ENCODE measurements at places on chromosomes 5 and 9.
A peak's percentile ranks its signal among the peaks of the same experiment; 100 is the strongest.

- DNase-seq: peak; percentile 39
These were observed 156.7 kb downstream of the EBF1 start for GRCh38 chr5:158943057-158943456.

GRCh38 chr5:179564526-179564925, 14.2 kb downstream of the RUFY1 start:
- no peak for DNase-seq

- DNase-seq: no peak
These were observed 65.8 kb upstream of the TBC1D2 start for GRCh38 chr9:98321269-98321668.

DNA sequence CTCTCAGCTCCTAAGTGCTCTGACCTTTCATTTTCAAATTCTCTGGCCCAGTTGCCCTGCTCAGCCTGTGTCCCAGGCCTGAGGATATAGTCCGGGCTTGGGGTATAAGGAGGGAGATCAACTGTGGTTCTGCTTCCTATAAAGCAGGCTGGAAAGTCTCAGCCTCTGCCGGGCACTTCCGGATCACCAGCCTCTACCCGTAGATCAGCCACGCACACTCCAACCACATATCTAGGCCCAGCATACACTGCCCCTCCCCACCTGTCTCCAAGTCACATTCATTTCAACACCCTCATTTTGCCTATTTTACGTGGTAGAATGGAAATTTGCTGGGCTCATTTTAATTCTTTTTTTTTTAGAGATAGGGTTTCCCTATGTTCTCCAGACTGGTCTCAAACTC, 3.1 kb downstream of the ZER1 start:
- no peak for DNase-seq

DNA sequence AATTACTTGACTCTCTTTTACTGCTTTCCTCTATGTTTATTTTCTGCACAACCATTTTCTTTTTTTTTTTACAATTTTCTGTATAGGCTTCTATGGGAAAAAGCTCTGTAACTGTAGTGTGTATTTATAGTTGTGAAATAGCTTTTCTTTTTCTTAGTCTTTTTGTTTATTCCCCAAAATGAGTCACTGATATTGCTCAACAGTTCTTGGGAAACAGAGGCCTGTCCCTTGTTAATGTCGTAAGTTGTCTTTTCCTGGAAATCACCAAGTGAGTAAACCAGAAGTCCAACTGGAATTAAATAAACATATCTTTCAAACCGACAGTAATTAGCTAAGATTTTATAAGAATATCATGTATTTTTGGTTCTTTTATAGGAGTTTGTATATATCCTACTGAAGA, 325.1 kb upstream of the PRR16 start:
- peak; percentile 74 for DNase-seq

DNA sequence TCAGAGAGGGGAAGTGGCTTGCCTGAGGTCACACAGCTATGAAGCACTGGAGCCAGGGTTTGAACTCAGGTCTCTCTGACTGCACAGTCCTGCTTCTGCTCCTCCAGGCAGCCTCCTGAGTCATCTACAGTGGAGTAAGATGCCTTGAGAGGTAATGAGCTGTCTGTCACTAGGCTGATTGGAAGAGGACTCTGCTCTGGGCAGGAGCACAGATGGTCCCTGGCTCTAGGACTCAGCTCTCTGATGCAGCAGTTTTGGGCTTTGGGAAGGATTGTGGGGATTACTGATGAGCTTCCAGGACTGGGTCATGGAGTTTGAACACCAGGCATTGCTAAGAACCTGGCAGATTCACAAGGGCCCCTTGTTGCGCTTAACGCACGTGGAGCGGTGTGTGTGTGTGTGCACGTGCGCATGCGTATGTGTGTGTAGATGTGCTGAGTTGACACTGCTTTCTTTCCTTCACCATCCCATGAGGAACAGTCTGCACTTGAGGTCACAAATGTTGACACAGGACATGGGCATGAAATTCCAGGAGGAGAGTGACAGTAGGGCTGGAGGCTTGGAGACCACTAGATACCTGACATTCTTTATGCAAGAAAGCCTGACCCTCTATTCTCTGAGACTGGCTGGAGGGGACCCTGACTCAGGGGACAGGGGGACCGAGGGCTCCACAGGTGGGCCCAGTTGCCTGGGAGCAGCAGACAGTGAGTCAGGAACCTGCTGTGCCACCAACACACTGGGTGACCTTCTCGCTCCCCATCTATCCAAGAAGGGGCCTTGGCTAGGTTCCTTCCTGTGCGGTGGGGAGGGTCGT, 170.5 kb downstream of the RGS3 start:
- peak; percentile 14 for DNase-seq

DNA sequence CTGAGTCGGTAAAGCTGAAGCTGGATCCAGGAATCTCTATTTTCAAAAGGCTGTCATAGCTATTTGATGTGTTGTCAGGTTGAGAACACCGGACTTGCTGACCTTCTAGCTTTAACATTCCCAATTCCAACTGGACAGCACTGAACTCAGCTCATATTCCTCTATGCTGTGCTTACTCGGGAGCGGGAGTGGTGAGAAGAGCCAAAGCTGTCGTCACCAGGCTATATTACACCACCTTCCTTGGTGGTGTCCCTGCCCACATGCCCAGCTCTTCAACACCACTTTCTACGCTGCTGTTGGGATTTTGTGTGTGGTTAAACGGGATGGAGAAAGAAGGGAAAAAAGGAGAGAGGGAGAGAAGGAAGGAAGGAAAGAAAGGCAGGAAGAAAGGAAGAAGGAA, 653.6 kb downstream of the RAB3C start:
- DNase-seq: no peak

DNA sequence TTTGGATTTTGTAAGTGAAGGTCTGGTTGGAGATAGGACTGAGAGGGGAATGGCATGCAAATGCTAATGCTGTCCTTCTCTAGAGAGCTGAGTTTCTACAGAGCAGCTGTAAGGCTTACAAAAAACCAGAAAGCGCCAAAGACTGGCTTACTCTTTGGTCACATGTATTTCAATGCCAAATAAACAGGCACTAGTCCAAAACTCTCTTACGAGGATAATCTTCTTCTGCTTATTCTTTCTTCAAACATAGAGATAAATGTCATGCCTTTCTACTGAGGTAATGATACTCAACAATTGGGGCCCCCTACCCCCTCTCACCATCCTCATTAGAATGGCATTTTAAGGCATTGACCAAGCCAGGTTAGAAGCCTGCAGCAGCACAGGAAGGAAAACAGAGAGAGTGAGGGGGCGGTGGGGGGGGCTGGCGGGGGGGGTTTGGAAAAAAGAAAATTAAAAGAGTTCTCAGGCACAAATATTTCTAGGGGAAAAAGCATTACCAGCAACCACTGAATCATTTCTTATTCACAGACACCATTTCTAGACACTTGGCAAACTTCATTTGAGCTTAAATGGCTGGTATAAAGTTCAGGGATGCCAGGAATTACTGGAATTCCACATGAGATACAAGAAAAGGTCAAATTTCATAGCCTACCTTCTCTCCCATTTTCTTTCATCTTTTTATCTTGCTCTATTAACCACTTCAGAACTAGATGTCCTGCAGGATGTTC, 34.0 kb downstream of the PUM3 start:
- no peak for DNase-seq

- no peak for DNase-seq
These were observed 39.1 kb upstream of the RASGRF2 start for GRCh38 chr5:80921026-80921425.

DNA sequence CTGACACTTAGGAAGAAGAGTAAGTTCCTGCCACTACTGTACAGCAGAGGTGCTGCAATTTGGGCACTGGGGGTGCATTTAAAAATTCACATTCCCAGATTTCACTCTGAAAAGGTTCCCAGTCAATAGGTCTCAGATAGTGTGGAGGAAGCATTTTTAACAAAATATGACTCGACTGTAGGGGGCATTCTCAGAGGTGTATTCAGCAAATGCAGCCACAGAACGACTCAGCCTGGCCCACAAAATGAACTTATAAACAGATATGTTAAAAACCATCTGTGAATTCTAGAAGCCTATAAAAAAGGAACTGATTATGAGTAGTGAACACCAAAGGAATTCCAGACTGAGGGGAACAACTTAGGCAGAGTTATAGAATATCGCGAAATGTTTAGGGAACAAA, 31.1 kb downstream of the MLLT3 start:
- no peak for DNase-seq

- DNase-seq: no peak
These were observed 1.6 kb downstream of the SET start for GRCh38 chr9:128690684-128691034.

GRCh38 chr9:5718296-5719032, 89.6 kb downstream of the RIC1 start:
- DNase-seq: no peak

GRCh38 chr9:124306098-124306735, 48.5 kb downstream of the NEK6 start:
- DNase-seq: peak; percentile 69

- no peak for DNase-seq
These were observed 1126.9 kb upstream of the DMAC1 start for GRCh38 chr9:8926461-8926860.

DNA sequence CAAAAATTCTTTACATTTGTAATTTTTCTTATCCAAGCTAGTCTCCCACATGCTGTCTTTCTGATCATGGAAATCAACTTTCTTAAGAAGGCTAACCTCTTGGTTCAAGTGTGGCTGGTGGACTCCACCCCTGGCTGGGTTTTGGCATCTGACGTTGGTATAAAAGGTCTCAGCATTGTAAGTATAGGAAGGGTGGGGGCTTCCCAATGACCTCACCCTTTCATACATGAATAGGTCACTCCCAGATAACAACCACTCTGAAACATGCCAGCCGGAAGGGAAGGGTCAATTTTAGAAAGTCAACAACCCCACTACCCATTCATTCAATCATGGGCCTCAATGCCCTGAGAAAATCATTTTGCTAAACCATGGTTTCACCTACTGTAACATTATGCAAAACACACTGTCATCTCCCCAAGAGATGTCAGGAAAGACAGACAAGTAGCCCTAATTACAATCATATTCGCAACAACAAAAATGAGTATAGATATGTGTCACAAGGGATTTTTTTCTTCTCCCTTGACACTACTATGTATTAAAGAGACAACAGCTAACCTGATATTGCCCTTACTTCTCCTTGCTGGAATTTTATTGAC, 31.9 kb upstream of the PCSK5 start:
- DNase-seq: no peak

GRCh38 chr9:90459321-90459720, 183.3 kb downstream of the DIRAS2 start:
- no peak for DNase-seq

DNA sequence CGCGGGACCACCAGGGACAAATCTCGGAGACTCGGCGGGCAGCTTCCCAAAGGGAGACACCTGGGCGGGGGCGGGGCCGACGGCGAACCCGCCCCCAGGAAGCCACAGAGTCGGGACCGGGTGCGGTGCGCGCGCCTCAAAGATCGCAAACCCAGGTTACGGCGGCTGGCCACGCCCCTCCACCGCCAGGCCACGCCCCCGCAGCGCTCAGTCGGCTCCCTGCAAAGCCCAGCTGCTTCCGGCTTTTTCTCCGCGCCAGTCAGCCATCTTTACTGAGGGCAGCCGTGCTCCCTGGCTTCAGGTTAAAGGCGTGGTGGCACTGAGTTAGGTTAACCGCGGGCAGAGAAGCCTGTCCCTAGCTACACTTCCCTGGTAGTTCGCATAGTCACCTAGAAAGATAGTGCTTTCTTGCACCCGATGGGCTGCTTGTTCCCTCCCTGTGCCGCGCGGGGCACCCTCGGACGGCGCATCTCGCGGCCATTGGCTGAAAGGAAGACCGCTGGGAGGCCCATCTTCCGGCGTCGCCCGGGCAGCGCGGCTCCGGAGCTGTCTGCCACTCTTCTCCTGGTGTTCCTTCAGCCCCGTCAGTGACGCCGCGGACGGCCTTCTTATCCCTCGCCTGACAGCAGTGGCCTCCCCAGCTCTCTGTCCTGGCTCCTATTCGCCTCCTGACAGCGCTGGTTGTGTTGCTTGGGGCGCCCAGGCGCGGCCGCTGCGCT, at the start of gene TBC1D2:
Gene TBC1D2, minus strand, starts transcription at position 72 of the 719 bp plus-strand sequence. CDS start 108 bp downstream, outside the sequence.
- DNase-seq: peak; percentile 98

Data from suppressor macrophage (primary cell).